ENCODE measurements at places on chromosomes 7 and 10.
A peak's percentile ranks its signal among the peaks of the same experiment; 100 is the strongest.

DNA sequence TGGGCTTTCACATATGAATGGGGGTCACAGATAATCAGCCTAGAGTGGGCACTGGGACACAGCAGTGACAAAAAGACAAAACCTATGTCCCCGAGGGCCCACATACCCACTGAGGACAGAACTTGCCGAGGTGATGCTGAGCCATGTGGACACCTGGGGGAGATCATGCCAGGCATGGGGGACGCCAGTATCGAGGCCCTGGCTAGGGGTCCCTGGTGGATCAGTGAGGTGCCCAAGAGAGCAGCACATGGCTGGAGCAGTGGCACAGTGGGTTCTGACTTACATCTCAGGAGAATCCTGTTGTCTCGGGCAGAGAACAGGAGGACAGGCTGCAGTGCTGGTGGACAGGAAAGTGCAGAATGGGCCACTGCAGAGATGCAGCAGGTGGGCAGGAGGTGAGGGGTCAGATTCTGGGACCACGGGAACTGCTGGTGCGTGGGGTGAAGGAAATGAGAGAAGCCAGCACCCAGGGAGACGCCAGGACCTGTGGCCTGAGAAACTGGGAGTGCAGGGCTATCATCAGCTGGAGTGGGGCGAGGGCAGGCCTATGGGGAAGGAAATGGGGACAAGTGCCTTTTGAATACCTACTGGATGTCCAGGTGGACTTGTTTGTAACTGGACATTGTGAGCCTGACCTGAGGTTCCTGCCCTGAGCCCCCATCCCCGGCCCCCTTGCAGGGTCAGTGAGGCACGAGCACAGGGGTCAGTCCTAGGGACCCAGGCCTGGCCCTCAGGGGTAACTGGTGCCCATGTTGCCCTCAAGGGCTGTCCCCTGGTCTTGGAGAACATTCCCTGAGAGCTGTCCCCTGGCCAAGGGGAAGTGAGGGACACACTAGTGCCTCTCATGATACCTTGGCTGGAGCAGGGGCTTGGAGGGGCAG, 91.2 kb upstream of the RET start:
- DNase-seq: peak; percentile 34

- DNase-seq: no peak
Observed at GRCh38 chr10:44706745-44707144, 204.4 kb upstream of the TMEM72 start.

DNA sequence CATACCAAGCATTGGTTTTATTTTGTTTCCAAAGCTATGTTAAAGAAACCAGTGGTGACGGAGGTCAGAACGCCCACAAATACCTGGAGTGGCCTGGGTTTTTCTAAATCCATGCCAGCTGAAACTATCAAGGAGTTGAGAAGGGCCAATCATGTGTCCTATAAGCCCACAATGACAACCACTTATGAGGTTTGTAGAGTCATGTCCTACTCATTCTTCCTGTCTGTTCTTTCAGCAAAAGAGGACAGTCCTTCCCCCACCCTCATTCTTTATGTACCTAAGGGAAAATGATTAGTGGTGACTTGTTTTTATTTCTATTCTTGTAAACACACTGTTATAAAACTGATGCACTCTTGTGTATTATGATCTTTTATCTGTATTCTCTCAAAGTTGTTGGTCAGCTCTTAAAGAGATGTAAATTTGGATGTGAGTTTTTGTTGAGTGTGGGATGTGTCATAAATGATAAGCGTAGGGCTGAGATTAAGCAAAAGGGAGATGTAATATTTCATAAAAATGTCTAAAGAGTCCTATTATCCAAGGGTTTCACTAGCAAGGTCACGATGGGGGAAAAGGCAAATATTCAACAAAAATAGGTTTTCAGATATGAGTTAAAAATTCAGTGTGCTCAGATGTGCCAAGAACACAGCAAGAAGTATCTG, 294.4 kb downstream of the BICC1 start:
- no peak for DNase-seq

DNA sequence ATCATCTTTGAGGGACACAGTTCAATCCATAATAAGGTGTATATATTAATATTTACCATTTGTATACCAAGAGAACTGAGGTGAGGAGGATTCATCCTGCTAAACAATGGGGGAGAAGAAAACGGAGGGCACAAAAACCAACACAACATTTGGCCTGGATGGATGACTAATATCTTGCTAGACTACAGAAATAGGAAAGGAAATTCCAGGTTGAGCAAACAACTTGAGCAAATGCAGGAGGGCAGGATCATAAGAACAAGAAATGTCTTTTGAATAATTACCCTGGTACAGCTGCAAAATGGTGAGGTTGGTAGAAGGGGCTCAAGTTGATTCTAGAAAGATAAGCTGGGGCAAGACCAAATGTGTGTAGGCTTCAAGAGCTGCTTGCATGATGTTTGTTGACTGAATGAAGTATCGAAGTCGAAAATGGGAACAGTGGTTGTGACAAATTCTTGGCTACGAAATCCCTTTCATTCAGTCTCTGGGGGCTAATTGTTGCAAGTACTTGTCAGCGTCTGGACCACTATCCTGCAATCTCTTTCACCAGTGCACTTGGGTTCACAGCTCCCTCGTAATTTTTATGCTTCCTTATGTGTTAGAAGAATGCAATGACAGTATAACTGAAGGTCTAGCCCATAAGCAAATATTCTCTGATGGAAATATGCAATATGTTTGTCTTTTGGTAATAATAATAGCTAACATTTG, 176.2 kb downstream of the PTEN start:
- no peak for DNase-seq

GRCh38 chr7:16070806-16071205, 350.5 kb downstream of the CRPPA start:
- DNase-seq: no peak

DNA sequence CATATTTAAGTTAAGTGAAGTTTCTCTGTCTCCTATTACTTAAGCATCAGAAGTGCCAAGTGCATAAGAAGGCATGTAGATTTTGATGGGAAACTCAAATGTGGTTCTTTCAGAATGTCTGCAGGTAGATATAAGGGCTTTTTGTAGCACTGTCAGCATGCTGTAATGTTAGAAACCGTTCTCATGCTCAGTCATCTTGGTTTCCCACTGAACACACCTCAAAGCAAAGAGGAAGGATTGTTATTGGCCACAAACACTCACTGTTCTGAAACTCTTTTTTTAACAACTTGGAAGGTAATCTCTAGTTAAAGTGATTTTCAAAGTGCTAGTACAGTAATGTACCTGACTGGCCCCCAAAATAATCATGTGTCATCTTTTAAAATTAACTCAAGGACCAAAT, 126.0 kb downstream of the AASS start:
- DNase-seq: no peak
